Stimulated activated CD4-positive, alpha-beta T cell treated with anti-CD3 and anti-CD28 coated beads, Interleukin-1b, Interleukin-23, amount 100 ng/mL, for 24 hours (primary cell): ENCODE measurements at places on chromosomes 13 and 19.

GRCh38 chr13:65964672-65965071 is 1265.5 kb downstream of the PCDH9 start:
- no peak for DNase-seq

DNA sequence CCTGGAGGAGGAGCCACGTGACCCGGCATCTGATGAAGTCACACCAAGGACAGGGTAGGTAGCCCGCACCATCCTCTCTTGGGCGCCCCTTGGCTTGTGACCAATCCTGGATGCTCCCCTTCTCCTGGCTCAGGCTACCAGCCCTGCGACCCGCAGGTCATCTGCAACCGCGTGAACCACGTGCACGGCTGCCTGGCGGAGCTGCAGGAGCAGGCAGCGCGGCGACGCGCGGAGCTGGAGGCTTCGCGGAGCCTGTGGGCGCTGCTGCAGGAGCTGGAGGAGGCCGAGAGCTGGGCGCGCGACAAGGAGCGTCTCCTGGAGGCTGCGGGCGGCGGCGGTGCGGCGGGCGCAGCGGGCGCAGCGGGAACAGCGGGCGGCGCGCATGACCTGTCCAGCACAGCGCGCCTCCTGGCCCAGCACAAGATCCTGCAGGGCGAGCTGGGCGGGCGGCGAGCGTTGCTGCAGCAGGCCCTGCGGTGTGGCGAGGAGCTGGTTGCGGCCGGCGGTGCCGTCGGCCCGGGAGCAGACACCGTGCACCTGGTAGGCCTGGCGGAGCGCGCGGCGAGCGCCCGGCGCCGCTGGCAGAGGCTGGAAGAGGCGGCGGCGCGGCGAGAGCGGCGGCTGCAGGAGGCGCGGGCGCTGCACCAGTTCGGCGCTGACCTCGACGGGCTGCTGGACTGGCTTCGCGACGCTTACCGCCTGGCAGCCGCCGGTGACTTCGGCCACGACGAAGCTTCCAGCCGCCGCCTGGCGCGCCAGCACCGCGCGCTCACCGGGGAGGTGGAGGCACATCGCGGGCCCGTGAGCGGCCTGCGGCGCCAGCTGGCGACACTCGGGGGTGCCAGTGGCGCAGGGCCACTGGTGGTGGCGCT is 45.9 kb downstream of the SPTBN4 start:
- no peak for DNase-seq

DNA sequence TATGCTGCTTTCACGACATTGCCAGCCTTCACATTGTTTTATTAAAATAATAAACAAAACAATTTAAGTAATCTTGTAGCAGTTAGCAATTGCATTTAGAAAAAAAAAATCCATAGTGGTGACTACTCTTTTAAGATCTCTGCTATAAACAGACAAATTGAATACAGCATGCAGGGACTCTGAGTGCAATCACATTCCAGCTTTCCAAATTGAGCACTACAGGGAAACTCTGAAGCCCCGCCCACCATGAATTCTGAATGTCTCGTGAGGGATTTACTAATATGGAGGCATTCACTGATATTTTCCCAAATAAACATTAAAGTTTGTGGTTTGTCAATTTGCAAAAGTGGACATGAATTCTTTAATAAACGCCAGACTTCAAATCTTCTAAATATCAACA is 698.8 kb downstream of the LIG4 start:
- DNase-seq, result no peak

DNA sequence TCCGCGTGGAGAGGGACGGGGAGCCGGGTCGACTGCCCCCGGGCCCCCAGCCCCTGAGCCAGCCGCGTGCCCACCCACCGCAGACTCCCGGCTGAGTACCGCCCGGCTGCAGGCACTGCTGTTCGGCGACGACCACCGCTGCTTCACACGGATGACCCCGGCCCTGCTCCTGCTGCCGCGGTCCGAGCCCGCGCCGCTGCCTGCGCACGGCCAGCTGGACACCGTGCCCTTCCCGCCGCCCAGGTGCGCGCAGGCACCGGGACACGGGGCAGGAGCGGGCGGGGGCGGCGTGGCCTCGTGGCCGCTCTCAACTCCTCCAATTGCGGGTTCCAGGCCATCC is 1.6 kb downstream of the AMH start:
- DNase-seq, result no peak

DNA sequence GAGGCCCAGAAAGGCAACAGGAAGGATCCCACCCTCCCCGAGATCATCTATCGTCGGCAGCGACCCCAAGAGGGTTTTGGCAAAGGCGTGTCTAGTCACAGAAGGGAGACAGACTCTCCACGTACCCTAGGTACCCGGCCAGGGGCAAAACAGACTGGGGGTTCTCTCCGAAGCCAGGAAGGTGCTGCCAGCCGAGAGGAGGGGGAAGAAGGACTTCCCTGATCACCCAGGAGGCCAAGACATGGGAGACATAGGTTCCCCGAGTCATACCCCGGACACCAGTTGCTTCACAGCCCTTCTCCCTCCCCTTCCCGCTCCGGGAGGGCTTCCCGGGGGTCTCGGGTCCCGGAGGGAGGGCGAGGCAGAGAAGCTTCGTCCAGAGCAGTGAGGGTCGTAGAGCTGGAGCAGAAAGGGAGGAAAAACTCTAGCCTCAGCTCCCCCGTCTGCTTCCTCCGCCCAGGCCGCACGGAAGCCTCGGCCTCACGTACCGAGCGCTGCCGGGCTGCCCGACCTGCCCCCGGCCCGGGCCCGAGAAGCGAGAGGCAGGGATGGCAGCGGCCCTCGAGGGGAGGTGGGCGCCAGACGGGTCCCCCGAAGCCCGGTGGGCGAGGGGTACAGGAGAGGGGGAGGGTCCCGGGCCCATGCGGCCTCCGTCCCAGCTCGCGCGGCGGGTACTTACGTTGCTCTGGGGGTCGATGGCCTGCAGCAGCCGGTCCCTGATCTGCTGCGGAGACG is 644 bp downstream of the MED26 start:
- peak; percentile 6 for DNase-seq

DNA sequence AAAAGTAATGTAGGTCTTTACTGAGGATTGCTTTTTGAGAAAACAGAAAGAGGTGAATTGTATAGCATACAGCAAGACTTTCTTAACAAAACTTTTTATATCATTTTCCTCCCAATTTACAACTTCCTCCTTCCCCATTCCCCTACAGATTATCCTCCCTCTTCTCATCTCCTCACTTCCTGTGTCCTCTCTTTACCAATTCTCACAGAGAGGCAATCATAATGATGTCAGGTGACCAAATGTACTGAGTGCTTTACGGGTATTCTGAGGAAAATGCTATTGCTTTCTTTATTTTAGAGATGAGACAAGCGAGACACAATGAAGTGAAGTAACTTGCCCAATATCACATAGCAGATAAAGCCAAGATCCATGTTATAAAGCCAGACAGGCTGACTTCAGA is 1.7 kb upstream of the MTMR6 start:
- DNase-seq, result no peak

DNA sequence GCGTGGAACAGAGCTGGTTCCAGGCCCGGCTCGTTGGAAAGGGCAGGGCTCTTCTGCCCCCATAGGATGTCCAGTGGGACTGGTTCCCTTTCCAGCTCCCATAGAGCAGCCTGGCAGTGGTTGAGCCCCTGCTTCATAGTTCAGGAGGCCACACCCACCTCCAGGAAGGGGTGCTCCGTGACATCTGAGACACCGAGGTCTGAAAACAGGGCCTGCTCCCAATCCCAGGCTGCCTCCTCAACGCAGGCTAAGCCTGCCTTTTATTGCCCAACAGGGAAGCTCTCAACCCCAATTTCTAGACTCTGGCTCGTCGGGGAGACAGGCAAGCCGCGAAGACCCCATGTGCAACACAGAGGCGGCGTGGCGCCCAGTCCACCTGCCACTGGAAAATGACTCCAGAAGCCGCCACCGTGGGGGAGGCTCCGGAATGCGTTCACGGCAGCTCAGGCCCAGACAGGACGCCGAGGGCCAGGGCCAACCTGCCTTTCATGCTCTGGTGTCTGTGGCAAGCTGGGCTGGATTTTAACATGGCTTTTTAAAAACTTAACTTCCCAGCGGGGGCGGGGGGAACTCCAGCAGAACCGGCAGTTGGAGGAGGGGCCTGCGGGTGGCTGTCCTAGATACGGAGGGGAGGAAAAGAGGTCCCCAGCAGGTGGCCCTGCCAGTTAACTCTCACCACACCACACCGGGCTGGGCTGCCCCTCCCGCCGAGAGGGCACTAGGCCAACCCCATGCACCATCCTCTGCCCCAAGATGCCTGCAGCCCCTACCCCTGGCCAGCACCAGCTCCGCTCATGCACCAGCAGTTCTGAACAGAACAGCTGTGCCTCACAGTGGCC is 17.9 kb upstream of the TINCR start:
- peak; percentile 5 for DNase-seq
